ENCODE measurements at places on chromosomes 13 and 19.
A peak's percentile ranks its signal among the peaks of the same experiment; 100 is the strongest.

- no peak for DNase-seq
Measured at GRCh38 chr19:6278740-6279619, 795 bp downstream of the MLLT1 start.

- no peak for DNase-seq
Measured at GRCh38 chr19:1146858-1147780, 26.9 kb downstream of the SBNO2 start.

DNA sequence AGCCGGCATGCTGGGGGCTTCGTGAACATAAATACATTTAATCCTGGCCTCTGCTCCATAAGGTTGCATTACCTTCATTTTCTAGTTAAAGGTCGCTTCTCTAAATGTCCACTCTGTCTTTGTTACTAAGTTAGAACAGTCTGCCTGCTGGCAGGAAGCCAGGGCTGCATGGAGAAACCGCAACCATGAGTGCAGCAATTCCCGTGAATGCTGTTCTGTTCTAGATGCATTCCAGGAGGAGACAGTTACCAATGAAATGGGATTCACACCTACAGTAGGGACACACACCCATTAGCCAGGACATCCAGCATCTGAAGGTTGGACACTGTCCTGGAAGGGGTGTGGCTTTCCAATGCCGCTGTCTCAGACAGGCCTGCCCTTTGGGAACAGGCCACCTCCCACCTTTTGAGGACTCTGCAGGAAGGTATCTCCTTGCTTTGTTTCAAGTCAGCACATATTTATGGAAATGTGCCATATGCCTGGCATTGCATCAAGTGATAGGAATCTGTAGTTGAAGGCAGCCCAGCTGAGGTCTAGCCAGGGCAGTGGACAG lies 129.7 kb downstream of the SLC7A1 start:
- no peak for DNase-seq

GRCh38 chr13:33730619-33731018 lies 87.3 kb upstream of the RFC3 start:
- no peak for DNase-seq

- peak; percentile 49 for DNase-seq
Measured at GRCh38 chr19:34269968-34270621, 15.7 kb downstream of the GARRE1 start.

DNA sequence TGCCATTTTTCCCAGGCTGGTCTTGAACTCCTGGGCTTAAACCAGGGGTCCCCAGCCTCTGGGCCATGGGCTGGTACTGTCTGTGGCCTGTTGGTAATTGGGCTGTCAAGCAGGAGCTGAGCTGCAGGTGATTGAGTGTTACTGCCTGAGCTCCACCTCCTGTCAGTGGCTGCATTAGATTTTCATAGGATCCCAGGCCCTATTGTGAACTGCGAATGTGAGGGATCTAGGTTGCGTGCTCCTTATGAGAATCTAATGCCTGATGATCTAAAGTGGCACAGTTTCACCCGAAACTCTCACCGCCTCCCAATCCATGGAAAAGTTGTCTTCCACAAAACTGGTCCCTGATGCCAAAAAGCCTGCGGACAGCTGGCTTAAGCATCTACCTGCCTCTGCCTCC lies 16.6 kb upstream of the ZNF536 start:
- DNase-seq, result no peak

Data from NCI-H2029 (cell line).